ENCODE measurements at places on chromosomes 6 and 20. TPM values are rescaled to one million over a fixed set of nuclear protein-coding genes. Genes with fewer than 3 reads are reported as not detected.

- DNase-seq: no peak
Measured at GRCh38 chr6:143928853-143929252, 64.6 kb downstream of the ZC2HC1B start.

DNA sequence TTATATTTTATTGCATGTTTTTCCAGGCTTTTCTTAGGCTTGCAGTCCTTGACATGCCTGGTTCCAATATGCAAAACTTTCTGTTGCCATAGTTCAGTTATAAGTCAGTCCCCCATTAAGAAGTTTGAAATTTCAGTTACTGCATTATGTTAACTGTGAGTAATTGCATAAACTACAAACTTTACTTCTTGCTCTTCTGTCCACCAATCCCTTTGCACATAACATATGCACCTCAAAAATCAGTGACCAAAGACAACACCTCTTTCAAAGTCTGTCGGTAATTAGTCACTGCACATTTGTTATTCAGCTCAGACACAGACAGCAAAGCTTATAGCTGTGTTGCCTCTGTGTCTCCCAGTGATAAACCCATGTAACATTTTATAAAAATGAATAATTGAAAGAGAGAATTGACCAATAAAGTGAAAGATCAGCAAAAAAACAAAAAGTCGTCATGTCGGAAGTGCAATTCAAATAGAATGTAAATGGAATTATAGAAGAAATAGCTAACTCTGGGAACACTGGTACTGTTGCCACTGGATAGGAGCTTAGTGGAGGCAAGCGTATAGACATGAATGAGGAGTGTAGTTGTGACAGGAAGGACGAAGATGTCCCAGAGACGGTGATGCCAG lies 50.3 kb upstream of the BTBD3 start:
- no peak for DNase-seq

- no peak for DNase-seq
Measured at GRCh38 chr6:34990971-34991560, 102.0 kb downstream of the ANKS1A start.

The ARMH2 gene
- total RNA-seq: not detected

GRCh38 chr6:22041797-22042480 lies 254.9 kb downstream of the PRL start:
- no peak for DNase-seq

The GPX5 gene
- not detected for total RNA-seq

DNA sequence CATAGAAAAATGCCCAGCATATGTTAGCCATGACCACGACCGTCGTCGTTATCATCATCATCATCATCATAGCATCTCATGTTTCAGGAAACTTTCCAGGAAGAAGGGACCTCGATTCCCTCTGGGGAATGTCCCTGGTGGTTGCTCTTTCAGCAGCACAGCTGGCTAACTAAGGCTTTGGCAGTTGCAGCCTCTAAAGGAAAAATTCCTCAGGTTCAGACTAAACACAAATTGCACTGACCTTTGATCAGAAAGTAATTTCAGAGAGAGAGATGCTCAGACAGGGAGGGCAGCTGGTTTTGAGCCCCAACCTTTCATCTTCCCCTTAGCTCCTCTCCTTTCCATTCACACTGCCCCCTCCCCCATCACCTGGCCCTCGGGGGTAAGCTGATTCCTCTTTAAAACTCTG lies 5.6 kb upstream of the CFB start:
- DNase-seq: no peak

- DNase-seq: no peak
Measured at GRCh38 chr6:132361101-132361500, 40.2 kb downstream of the MOXD1 start.

GRCh38 chr6:98672681-98673475 lies 161.5 kb upstream of the POU3F2 start:
- DNase-seq: no peak

GRCh38 chr6:112013051-112013450 lies 40.9 kb upstream of the CCN6 start:
- DNase-seq: no peak

GRCh38 chr6:132498638-132499037 lies 14.3 kb downstream of the STX7 start:
- DNase-seq: no peak

GRCh38 chr6:118893064-118893806 lies 717 bp upstream of the ASF1A start:
- DNase-seq: no peak

DNA sequence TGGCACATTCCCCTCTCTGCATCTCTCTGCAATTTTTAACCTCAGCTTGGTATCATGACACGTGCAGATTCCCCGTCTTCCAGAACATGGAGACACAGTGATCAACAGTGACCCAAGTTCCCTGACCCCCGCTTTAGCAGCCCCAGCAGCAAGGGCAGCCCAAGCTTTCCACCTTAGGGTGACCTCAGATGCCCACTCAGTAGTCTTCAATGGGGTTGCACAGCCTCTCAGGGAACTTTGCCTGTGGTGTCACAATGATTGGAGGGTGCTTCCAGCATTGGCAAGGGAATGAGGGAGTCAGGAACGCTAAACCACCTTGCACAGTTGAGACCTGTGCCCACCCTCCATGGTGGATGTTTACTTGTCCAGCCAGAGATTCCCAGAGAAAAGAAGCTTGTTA lies 287.1 kb upstream of the CDH4 start:
- no peak for DNase-seq

- DNase-seq: no peak
Measured at GRCh38 chr20:8043687-8044282, 24.2 kb upstream of the TMX4 start.

- no peak for DNase-seq
Measured at GRCh38 chr6:157271441-157271840, 51.9 kb downstream of the TMEM242 start.

DNA sequence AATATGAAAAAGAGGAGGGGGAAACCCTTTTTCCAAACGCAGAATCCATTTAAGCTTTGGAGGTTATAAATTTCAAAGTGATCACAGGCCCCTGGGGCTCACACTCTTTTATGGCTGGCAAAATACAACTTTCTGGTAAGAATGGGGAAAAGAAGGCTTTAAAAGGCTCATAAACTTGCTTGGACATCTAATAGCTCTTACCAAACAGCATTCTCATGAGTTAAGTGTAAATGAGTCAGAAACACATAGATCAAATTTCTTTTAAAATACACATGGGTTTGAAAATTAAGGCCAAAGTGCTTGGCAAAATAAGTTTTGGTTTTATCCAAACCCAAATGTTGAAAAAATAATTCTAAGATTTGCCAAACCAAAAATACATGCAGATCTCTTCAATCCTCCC lies 154.6 kb downstream of the SOBP start:
- DNase-seq: no peak

- no peak for DNase-seq
Measured at GRCh38 chr20:49594143-49594930, 26.4 kb upstream of the PTGIS start.

The CNKSR3 gene
- total RNA-seq: 22.2 TPM

GRCh38 chr6:75103431-75103830 lies 102.4 kb downstream of the COL12A1 start:
- DNase-seq: no peak

DNA sequence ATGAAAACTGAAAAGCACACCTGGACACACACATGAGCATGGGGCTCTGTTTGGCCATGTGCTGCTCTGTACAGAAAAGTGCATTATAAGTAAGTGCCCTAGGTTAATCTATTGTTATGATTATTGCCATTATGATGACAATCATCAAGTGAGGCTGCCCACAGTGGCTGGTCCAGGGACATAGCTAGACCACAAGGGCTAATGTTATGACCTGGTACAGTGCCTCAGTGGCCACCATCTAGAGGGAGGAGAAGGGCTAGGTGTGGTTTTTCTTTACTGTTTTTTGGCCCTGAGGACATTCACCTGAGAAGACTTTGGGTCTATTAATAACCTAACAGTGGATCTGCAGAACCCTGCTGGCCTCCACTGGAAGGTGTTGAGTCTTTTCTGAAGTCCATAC lies 86.1 kb downstream of the GJA10 start:
- no peak for DNase-seq

The SRMS gene
- total RNA-seq: not detected

DNA sequence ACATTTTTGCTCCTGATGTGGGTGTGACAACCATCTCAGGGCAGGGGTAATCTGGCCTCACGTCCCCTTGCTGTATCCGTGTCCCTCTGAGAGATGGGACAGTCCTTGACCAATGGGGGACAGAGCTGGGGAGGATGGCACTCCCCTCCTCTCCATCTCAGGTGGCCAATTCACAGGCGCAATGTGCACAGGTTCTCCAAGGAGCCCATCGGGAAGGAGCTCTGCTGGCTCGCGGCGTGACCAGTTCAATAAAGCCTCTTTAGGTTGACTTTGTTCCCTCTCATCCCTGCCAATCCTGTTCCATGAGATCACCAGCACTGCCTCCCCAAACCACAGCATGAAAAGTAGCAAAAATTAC lies 196.3 kb upstream of the SLC24A3 start:
- no peak for DNase-seq

The AIF1 gene
- total RNA-seq: 50.6 TPM

The ULBP2 gene
- total RNA-seq: 0.27 TPM

DNA sequence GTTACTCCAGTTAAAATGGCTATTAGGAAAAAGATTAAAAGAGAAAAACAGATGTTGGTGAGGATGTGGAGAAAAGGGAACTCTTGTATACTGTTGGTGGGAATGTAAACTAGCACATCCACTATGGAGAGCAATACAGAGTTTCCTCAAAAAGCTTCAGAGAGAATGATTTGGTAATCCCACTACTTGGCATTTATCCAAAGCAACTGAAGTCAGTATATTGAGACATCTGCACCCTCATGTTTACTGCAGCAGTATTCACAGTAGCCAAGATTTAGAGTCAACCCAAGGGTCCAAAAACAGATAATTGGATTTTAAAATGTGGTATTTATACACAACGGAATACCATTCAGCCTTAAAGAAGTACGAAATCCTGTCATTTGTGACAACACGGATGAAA lies 469.5 kb downstream of the QKI start:
- no peak for DNase-seq

DNA sequence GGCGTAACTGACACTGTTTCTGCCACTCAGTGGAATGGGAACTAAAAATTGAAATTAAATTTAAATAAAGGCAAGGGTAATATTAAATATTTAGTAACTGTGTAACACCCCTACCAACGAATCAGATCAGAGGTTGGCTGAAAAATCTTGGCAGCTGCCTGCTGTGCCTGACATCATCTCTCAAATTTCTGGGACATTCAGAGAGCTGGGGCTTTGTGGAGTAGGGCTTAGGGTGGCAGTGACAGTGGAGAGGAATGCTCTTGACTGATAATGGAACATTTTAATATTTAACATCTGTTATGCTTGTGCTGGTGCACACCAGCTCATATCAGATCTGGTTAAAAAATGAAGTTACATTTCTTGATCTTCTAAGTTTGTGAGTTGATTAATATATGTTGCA lies 62.2 kb downstream of the RFPL4B start:
- DNase-seq: no peak

- DNase-seq: no peak
Measured at GRCh38 chr6:10418361-10418861, 3.5 kb upstream of the TFAP2A start.

The LST1 gene
- total RNA-seq: 17.7 TPM

- DNase-seq: no peak
Measured at GRCh38 chr20:45456632-45457031, 12.9 kb upstream of the WFDC2 start.
